ENCODE measurements at places on chromosomes 3 and 15.

GRCh38 chr3:171772427-171773056 lies 37.7 kb downstream of the PLD1 start:
- DNase-seq = peak; percentile 32

GRCh38 chr15:90872486-90873184 lies 4.2 kb downstream of the FURIN start:
- DNase-seq = no peak

DNA sequence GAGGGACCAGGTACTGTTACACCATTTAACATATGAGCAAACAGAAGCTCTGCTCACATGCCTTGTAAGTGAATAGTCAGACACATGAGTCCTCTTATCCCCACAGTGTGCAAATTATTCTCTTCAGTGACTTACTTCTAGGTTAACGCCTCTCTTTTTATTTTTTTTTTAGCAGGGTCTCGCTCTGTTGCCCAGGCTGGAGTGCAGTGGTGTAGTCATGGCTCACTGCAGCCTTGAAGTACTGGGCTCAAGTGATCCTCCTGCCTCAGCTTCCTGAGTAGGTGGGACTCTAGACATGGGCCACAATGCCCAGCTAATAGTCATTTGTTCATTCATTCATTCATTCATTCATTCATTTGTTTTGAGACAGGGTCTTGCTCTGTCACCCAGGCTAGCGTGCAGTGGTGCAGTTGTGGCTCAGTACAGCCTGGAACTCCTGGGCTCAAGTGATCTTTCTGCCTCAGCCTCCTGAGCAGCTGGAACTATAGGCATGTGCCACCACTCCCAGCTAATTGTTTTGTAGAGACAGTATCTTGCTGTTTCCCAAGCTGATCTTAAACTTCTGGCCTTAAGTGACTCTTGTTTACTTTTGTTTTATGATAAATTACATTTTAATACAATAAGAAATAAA lies 94.7 kb downstream of the LRRC28 start:
- no peak for DNase-seq

- DNase-seq = no peak
Measured at GRCh38 chr15:28100516-28101195, 1.5 kb upstream of the OCA2 start.

DNA sequence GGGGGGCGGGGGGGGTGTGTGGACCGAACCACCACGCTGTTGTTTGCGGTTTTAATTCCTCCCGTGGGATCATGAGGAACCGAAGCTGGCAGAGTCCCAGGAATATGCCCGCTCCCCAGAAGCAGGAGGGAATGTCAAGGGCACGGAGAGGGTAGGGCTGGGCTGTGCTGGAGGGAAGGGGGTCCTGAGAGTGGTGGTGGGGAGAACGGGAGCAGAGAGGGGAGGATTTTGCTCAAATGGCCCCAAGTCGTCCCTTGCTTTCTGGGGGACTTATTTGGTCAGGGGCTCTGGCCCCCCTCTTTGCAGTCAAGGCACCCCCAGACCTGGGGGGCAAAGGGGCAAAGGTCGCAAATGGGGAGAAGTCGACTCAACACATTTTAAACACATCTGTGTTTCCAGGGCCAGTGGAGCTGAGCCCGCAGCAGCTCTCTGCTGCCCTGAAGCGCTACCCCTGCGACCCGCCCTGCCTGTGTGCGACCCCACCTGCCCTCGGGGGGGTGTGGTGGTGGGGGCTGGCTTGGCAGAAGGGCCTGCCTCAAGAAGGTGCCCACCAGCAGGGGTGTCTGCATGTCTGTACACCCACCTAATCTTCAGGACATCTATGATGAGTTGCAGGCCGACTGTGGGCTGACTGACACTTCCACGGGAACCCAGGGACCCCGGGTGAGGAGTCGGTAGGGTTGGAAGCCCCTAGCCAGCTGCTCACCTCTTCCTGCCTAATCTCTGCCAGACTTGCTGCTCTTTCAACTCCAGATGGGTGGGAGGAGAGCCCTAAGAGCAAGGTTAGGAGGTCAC lies 602 bp upstream of the ATP2B2 start:
- no peak for DNase-seq

DNA sequence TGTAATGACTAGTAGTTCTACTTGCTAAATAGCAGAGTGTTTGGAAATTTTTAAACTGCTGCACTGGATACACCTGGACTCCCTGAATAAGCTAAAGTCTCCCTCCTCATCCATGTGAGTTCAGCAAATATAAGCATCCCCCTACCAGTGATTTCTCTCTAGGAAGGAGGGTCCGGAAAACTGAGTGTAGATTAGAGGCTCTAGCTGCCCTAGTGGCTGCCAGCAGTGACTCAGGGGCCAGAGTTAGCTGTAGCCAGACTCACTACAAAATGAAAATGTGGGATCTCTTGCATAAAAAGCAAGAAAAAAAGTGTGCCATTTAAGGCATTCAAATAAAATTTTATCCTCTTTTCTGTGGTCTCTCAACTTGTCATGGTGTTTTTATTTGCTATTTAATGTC lies 485.0 kb upstream of the ATP11B start:
- no peak for DNase-seq

- DNase-seq = no peak
Measured at GRCh38 chr15:73564255-73564654, 68.9 kb downstream of the NPTN start.

- no peak for DNase-seq
Measured at GRCh38 chr3:66037330-66037985, 1.3 kb downstream of the MAGI1 start.

DNA sequence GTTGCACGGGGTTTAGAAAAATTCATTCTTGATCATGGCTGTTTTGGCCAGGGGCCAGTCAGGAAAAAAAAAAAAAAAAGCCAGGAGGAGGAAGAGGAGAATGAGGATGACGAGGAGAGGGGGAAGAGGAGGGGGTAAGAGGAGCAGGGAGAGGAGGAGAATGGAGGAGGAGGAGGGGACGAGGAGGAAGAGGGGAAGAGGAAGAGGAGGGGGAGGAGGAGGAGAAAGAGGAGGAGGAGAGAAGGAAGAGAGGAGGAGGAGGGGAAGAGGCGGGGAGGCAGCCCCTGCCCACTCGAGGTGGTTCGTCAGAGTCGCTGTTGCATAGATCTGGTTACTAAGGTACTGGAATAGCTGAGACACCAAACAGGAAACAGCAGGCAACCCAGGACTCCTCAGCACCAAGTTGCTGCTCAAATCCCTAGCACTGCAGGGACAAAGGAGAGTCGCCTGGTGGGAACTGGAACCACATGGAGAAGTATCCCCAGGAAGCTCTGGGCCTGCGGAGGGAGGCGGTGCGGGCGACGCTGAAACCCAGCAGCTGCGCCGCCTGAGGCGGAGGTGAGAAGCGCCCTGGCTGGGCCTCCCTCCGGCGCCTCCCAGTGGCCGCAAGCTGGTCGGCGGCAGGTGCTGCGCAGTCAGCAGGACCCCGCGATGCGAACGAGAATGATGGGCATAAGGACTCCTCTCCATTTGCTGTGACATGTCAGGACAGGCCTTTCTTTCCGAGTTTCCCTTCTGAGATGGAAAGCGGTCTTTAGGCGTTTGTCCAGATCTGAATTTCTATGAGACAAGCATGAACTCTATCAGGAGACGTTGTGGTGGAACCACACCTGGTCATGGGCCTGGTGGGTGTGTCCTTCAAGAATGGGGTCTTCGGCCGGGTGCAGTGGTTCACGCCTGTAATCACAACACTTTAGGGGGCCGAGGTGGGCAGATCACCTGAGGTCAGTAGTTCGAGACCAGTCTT lies 17.5 kb downstream of the FAM240A start:
- DNase-seq = peak; percentile 77

- DNase-seq = no peak
Measured at GRCh38 chr15:38002883-38003477, 68.5 kb downstream of the TMCO5A start.

DNA sequence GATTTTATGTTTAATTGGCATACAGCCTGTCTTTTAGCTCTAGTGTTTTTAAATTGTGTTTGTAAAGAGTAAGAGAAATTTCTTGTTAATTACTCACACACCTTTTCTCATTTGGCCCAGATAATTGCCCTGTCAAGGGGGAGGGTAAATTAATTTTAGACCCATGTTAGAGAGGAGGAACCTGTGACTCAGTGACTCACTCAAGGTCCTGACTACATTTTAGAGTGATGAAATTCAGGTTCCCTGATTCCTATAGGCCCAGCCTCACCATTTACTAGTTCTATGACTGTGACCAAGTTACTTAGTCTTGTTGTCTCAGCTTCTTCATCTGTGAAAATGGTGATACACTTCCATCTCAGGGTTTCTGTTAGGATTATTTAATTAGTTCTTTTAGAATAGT lies 125.2 kb upstream of the DPH6 start:
- no peak for DNase-seq

DNA sequence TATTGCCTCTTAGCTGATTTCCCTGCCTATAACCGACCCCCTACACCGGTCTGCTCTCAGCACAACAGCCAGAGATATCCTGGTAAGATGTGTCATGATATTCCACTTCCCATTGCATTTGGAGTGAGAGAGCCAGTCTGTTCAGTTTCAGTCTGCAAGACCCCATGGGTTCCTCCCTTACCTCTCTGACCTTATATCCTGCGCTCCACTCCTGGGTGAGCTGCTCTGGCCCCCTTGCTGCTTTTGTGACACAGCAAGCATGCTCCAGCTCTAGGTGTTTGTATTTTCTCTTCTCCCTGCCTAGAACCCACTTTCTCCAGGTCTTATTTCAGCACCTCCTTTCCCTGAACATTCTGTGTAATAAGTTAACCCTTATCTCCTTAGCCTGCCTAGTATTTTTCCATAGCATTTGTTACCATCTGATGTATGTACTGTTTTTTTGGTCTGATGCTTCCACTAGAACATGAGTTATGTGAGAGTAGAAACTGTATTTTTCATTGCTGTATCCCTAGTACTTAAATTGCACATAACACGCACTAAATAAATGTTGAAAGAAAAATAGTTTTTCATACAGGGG lies 44.2 kb downstream of the CMTM8 start:
- DNase-seq = no peak

DNA sequence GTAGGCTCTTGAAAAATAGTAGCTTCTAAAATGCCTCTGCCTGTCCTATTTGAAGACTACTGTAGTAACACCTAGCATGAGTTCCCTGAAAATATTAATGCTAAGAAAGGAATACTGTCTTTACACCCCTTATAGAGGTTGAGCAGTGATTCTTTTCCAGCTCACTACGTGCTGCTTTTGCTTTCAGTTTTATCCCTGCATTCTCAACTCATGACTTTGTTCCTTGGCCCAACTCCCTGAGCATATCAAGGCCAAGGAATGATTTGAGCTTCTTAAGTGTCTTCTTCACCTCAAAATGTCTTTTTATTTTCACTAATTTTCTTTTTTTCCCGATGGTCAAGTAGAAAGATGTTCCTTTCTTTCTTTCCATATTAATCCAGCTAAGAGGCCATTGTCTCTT lies 16.5 kb upstream of the P2RY13 start:
- no peak for DNase-seq

DNA sequence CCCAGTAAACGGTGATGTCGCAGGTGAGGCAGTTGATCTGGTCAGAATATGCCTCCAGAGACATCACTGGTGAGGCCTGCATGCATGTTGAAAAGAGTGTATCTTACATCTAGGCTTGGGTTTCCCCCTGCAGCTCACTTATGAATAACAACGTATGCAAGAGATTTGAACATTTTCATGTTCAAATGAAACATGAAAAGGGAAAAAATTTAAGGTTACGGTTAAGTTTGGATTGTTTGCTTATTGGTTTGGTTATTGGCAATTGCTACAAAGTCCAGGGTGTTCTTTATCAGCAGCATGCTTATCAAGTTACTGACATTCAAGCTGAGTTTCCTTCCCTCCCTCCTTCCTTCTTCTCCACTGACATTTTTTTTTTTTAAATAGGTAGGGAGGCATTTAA lies 123.2 kb downstream of the IGF1R start:
- no peak for DNase-seq

DNA sequence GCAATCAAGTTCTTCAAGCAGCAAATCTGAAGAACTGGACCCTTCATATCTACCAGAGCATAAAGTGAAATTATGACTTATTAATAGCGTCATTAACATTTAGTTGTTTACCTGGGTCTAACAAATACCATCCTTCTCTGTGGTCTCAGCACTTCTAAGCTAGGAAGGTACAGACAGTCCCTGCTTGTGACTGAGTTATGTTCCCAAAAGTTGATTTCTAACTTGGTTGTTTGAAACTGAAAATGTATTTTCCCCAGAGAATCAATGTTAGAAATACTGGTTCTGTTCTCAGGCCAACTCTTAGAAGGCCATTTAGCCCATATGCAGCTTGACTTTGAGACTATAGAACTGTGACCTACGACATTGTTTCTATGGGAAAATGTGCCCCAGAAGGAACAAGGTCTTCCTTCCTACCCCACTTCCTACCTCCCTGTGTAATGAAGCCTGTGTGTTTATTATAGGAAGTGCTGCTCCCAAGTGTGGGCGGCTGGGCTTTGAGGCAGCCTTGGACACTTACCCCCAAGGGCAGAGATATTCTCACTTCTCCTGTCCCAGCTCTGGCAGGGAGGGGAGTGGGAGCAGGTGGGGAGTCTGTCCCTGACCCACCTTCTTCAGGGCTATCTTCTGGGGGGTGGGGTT lies 12.2 kb upstream of the MAPK6 start:
- DNase-seq = no peak

DNA sequence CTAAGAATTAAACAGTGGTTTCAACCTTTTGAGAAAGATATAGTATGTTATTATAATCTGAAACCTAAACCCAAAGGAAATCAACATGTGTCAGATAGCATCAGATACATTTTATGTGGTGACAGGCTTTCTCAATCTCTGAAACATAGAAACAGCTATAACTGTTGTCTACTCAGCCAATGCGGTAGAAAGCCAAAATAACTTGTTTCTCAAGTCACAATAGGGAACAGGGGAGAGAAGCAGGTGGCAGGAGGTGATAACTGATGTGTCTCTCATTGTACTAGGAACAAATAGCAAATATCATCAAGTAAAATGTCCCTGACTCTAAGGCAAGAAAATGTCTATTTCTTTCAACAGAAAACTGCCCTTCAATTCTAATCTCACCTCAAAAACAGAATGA lies 38.6 kb downstream of the DENND6A start:
- DNase-seq = no peak

DNA sequence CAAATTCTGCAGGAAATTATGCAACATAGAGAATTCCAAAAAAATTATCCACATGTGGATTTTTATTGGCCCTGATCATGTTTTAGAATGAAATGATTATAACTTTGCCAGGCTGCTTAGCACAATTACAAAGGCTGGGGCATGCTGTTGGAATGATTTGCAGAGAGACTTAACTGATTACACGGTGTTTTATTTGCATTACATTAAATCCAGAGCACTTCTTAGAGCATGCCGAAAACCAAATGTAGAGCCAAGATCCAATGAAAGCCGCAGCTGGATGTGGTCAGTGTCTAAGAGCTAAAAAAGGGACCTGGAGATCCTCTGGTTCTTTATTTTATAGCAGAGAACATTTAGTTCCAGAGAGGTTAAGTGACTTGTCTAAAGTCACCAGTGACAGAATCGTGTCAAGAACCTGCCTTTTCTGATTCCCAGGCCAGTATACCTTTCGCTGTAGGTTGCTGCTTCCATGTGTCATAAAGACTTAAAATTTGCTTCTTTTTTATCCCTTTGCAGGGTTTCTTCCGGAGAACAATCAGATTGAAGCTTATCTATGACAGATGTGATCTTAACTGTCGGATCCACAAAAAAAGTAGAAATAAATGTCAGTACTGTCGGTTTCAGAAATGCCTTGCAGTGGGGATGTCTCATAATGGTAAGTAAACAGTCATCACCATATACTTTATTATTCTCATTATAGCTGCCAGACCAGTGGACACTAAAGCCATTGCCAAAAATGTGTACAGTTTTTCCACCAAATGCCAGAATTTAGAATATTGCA lies 92.0 kb upstream of the TSEN2 start:
- DNase-seq = no peak

- no peak for DNase-seq
Measured at GRCh38 chr3:66465034-66465433, 35.8 kb downstream of the LRIG1 start.
